ENCODE measurements at places on chromosomes 6 and 20.

- DNase-seq: peak; percentile 84
These were observed 45.9 kb downstream of the FGD2 start for GRCh38 chr6:37051138-37052026.

- DNase-seq: no peak
These were observed 105.3 kb downstream of the PRDM13 start for GRCh38 chr6:99711925-99712324.

GRCh38 chr20:20207872-20208271 is 155.5 kb downstream of the CFAP61 start:
- no peak for DNase-seq

GRCh38 chr20:62123450-62124118 is 1.3 kb downstream of the LSM14B start:
- no peak for DNase-seq

DNA sequence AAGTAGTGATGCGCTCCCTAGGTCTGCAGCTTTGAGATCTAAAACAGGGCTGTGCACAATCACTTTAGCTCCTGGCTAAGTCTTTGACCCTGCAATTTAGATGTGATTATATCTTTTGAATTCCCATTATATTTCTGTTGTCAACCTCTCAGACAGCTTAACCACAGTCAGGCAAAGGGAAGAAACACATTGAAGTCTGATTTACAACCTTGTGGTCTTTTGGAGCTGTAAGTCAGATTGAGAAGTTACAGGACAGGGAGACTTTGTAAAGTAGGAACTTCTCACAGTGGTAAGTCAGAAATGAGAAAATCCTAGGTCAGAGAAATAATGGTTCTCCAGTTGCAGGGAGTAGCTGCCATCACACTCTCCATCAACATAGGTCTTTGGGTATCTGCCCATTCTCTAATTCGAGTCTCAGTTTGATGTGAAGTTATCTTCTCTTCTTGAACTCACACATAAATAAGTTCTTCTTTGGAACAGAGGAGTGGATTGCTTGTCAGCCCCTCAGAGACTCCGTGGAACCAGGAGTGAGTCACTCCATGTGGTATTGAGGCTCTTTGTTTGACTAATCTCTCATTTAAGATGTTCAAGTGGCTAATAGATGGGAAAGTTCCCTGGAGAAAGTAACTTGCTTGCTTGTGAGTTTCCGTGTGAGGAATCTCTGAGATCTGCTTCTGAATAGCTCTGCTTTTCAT is 35.0 kb upstream of the SGK1 start:
- DNase-seq: no peak

DNA sequence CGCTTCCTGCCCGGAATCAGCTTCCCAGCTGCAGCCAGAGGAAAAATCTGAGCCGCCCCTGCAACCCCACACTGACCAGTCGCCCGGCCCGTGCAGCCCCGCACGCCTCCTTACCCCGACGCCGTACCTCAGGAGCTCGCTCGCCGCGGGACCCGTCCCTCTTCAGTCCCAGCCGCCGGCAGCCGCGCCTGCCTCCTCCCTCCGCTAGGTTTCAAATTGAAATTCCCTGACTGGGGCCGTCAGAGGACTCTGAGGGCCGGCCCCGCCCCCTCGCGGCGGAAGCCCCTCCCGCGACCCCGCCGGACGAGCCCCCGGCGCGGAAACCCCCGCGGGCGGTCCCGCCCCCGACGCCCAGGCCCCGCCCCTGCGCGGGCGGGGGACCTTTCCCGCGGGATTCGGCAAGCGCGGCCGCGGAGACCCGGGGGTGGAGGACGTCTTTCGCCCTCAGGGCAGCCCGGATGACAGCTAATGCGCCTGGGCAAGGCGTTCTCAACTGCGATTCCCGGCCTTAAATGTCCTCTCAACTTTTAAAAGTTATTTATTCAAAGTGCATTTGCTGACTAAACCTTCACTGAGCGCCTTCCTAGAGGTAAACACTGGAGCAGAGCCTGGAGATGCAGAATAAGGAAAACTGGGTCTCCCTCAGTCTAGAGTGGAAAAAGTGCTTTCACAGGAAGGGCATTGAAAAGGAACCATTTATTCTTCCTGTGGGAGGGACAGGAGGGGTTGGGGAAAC is at the start of gene EPB41L2:
Gene EPB41L2 (minus strand): TSS at position 218 of the 736 bp plus-strand sequence. CDS start 106,760 bp downstream, outside the sequence.
- peak; percentile 67 for DNase-seq

DNA sequence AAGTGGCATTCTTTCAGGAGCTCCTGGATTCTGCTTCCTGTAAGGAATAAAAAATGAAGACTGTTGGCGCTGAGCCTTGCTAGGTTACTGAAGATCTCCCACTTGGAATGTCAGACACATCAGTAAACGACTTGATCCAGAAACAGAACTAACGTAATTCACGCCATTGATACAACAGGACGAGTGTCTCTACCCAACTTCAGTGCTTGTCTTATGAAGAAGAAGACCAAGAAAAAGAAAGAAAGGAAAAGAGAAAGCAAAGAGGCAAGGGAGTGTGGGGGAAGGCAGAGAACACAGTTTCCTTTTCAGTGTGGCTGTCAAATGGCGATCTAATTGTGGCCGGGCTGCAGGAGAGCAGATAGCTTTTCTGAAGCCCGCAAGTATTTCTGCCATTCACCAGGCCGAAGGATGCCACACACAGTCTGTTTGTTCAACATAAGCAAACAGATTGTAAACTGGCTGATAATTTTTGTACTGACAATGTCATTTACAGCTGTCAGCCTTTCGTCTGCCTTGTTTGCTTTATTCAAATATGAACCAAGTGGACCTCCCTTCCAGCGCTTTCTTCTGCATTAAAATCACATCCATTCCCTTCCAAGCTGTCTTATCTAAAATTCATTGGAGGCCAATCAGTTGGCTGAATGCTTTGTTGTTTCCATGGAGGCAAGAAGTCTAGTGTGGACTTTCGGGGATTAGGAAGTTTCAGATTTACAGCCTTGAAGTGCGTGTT is 180.6 kb downstream of the FOXA2 start:
- DNase-seq: no peak

- no peak for DNase-seq
These were observed 14.9 kb upstream of the BHLHE23 start for GRCh38 chr20:63021356-63022321.

- DNase-seq: no peak
These were observed at the start of gene PAK5 for GRCh38 chr20:9838378-9839295. PAK5 (minus strand) TSS chr20:9839076; CDS start chr20:9644328, 194,748 bp downstream.

DNA sequence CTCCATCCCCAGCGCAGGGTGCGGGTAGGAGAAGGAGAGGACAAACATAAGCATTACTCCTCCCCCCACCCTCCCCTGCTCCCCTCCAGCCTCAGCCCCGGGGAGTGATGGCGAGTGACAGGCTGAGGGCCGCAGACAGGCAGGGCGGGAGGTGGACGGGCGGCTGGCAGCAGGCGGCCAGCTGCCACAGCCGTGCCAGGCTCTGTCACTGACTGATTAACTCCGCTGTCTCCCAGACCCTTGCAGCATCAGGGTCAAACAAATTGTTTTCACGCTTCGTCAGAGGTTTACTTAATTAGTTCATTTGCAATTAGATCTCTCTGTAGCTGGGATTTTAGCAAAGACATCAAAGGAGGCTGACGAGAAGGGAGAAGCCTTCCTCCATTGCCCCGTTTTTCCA is 41.9 kb downstream of the FOXP4 start:
- no peak for DNase-seq

- DNase-seq: no peak
These were observed 66.0 kb upstream of the CDH4 start for GRCh38 chr20:61185841-61186601.

- DNase-seq: no peak
These were observed 193.0 kb upstream of the SGK1 start for GRCh38 chr6:134510920-134511319.

GRCh38 chr6:118890997-118891790 is 2.8 kb upstream of the ASF1A start:
- no peak for DNase-seq

DNA sequence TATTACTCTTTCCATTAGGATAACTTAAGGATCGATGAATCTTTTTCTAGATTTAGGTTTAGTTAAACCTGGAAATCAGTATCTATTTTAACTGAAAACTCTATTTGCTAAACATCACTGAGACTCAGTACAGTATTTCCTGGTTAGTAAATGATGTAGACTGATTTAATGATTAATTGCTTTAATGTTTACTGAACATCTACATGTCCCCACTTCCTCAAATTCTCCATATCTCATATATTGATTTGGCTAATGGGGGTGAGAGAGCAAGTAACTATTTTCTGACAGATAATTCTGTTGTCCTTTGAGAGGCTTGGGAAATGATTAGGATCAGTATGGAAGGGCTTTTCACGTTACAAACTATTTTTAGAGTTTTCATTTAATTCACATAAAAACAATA is 10.3 kb downstream of the MKKS start:
- no peak for DNase-seq

DNA sequence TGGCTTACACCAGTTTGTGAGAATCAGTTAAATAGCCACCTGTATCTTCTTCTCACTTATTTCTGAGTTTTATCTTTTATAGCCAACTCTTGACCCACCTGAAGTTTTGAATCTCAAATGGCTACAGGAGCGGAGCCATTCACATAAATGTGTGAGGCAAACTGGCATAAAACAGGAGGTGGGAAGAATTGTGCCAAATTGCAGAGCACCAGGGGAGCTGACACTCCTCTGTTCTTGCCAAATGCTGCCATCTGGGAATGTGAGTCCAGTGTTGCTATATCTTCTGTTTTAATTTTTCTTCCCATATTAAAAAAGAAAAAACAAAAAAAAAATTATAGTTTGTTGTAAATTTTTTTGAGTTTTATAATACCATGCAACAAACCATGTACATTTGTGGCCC is 17.0 kb upstream of the RNF146 start:
- DNase-seq: no peak

Data from activated T-cell treated with anti-CD3 and anti-CD28 coated beads for 1 hour (primary cell).